ENCODE measurements at places on chromosomes 7 and 10.

GRCh38 chr10:33917069-33917780, 582.8 kb upstream of the NRP1 start:
- DNase-seq: no peak

DNA sequence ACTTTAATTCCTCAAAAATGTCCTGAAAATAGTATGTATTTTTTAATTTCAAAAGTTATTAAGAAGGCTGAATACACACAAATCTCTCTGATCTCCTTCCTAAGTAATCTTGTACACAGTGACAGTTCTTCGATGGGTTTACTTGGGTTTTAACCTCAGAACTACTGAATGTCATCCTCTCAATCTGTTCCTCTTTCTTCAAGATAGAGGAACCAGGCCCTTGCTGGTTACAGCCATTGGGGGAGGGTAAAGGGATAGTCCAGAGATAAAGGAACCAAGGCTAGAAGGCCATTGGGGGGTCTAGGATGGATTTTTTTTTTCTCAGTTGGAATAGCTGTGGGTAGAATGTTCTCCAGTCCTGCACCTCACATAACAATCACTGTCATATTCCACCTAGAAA, 224.9 kb downstream of the SKIDA1 start:
- DNase-seq: no peak

- no peak for DNase-seq
Measured at GRCh38 chr7:42946627-42946950, 14.4 kb downstream of the MRPL32 start.

DNA sequence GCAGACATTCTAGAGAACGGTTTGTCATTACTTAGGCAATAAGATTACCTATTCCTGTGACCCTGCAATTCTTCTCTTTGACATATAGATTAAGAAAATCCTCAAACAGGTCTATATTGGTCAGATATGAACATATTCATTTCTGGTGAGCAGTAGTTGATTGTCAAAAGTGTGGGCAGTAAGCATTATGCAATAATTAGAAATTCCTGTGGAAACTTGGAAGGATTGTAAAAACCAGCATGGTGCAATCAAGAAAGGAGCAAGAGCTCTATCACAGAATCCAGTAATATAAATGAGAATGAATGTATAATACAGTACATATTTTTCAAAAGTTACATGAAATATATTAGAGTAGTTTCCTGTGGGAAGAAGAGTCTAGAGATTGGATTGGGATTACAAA, 406.5 kb downstream of the SUGCT start:
- DNase-seq: no peak

DNA sequence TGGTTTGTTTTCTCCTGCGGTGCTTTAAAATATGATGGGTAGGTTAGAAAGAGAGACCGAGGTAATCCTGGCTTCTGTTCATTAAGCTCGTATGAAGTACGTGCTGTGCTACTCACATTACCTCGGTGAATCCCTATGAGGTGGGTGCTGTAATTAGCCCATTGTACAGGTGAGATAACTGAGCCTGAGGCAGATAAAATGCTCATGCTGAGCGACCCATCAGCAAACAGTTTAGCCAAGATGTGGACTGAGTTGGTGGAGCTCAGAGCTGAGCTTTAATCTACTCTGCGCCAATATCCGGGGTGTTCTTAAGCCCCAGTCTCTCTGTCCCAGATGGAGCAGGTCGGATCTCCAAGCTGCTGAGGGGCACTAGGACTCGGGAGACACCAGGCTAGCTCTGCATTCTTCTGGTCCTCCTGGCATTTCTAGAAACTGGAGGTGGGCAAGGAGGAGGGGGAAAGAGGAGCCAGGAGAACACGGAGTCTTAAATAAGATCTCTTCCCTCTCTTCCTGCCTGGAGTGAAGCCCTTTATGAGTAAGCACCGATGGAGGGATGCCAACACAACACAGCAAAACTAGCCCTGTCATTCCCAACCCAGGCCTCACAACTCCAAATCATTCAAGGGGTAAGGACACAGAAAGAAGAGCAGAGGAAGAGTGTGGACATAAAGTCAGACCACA, 458.5 kb downstream of the KCNMA1 start:
- DNase-seq: no peak

DNA sequence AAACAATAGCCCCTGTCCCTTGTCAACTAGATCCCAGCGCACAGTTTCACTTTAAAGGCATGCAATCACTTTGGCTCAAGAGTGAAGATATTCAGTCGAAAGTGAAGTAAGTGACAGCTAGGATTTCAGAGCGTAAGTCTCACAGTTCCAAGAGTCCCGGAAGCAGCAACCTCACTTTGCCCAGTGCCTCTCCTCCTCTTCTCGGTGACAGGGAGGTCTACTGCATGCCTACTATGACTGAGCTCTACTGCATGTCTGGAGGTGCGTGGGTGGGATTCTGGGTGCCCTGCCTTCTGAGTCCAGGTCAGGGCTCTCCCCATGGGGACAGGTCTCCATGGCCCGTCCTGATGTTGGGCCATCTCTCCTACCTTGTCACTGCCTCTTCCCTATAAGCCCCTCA, 17.0 kb downstream of the PRKCQ start:
- no peak for DNase-seq

- no peak for DNase-seq
Measured at GRCh38 chr10:132880128-132880981, 62.0 kb downstream of the CFAP46 start.

DNA sequence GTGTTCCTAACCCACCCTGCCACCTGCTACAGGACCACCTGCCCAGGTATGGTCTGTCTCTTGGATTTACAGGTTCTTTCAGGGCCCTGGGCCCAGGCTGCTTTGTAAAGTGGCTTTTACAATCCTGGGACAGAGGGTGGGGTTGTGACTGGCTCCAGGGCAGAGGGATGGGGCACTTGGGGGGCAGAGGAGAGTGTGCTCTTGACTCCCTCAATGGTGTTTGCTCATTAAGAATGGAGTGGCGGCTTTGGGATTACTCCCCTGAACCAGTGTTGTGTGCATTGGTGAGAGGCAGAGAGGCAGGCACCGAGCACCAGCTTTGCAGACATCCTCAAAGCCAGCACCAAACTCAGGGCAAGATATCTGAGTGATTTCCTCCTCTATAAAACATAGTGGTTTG, 43.5 kb downstream of the VWA2 start:
- DNase-seq: no peak

DNA sequence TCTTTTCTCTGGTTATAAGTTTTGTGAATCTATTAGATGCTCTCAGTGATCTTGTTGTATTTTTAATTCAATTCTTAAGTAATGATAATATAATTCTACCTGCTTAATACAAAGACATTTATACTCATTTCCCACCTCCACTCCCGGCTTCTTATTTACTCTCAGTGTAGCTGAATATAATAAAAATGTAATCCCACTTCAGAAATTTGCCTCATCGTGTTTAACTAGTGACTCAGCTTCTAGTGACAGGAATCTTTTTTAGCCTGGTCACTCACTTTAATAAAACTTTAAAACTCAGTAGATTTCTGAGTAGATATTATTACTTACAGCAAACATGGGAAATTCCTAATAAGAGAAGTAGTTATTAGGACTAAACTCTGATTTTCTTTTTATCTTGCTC, 1506.2 kb upstream of the LRRTM3 start:
- no peak for DNase-seq

GRCh38 chr10:119687192-119688032, 36.2 kb downstream of the BAG3 start:
- no peak for DNase-seq

DNA sequence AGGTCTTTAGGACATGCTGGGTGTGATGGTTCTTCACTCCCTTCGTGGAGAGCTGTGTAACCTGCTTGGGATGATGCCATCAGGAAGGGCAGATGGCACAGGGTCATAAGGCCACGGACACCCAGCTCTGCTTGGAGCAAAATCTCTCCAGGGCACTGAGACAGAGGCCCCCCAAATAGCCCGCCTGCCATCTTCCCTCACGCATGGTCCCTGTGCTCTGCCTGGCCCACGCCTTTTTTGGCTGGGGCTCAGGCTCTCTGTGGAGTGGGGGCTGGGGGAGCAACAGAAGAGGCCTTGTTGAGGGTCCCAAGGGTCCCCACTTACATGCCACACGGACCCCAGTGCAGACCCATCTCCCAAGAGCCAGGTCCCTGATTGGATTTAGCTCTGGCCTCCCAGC, 93.3 kb upstream of the RET start:
- no peak for DNase-seq

- DNase-seq: no peak
Measured at GRCh38 chr10:80253266-80253962, 36.0 kb downstream of the MAT1A start.
